ENCODE measurements at places on chromosomes 7 and 10. TPM values are rescaled to one million over a fixed set of nuclear protein-coding genes. Genes with fewer than 3 reads are reported as not detected.

The TLX1 gene
- total RNA-seq, result not detected

The PON3 gene
- not detected for total RNA-seq

- no peak overlapping the region for H3K27ac ChIP-seq
- H3K27me3 ChIP-seq, result peaks cover 3% of the 10 kb centered on the region
- no peak for DNase-seq
- H3K4me3 ChIP-seq, result no peak overlapping the region
- no peaks in the 10 kb centered on the region for H3K36me3 ChIP-seq
Measured at GRCh38 chr10:3693022-3693697, 91.8 kb downstream of the KLF6 start.

The NUTM2B gene
- total RNA-seq, result 0.91 TPM

The FAM25C gene
- not detected for total RNA-seq

The MSMB gene
- not detected for total RNA-seq

DNA sequence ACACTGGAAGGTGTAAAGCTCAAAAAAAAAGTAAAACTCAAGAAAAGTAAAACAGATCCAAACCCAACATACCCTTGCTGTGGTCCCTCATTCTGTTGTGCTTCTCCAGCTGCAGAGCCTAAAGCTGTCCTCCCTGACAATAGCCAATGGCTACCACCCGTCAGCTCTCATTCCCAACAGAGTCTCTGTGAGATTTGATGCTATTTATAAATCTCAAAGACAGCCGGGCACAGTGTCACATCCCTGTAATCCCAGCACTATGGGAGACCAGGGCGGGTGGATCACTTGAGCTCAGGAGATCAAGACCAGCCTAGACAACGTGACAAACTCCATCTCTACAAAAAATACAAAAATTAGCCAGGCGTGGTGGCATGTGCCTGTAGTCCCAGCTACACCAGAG lies 116.0 kb downstream of the KMT2E start:
- H3K4me3 ChIP-seq, result no peak overlapping the region
- no peaks in the 10 kb centered on the region for H3K27me3 ChIP-seq
- H3K36me3 ChIP-seq, result peaks cover 23% of the 10 kb centered on the region
- H3K27ac ChIP-seq, result peak overlapping the region; percentile 32
- no peak for DNase-seq

GRCh38 chr7:76997381-76998284 lies 34.5 kb downstream of the SPDYE17 start:
- H3K4me1 ChIP-seq, result peaks cover 2% of the 10 kb centered on the region
- peak; percentile 56 for DNase-seq
- H3K27ac ChIP-seq, result peak overlapping the region; percentile 79
- no peaks in the 10 kb centered on the region for H3K27me3 ChIP-seq

GRCh38 chr7:98777051-98777450 lies 92.8 kb downstream of the TMEM130 start:
- H3K4me3 ChIP-seq, result no peak overlapping the region
- no peaks in the 10 kb centered on the region for H3K36me3 ChIP-seq
- no peaks in the 10 kb centered on the region for H3K4me1 ChIP-seq
- H3K27me3 ChIP-seq, result no peaks in the 10 kb centered on the region

- peaks cover 22% of the 10 kb centered on the region for H3K4me1 ChIP-seq
- peaks cover 68% of the 10 kb centered on the region for H3K27me3 ChIP-seq
- peak overlapping the region; percentile 24 for H3K27ac ChIP-seq
- H3K36me3 ChIP-seq, result no peaks in the 10 kb centered on the region
Measured at GRCh38 chr10:103493916-103494877, 692 bp downstream of the NEURL1 start.

- no peak overlapping the region for H3K27ac ChIP-seq
- DNase-seq, result no peak
- no peaks in the 10 kb centered on the region for H3K36me3 ChIP-seq
- H3K27me3 ChIP-seq, result no peaks in the 10 kb centered on the region
Measured at GRCh38 chr10:29532256-29532878, 102.4 kb downstream of the SVIL start.

The ATRNL1 gene
- total RNA-seq, result 0.26 TPM

GRCh38 chr10:72322280-72323058 lies 32.2 kb downstream of the DNAJB12 start:
- DNase-seq, result peak; percentile 78
- H3K27me3 ChIP-seq, result no peaks in the 10 kb centered on the region
- peak overlapping the region; percentile 59 for H3K4me3 ChIP-seq
- peak overlapping the region; percentile 99 for H3K27ac ChIP-seq

DNA sequence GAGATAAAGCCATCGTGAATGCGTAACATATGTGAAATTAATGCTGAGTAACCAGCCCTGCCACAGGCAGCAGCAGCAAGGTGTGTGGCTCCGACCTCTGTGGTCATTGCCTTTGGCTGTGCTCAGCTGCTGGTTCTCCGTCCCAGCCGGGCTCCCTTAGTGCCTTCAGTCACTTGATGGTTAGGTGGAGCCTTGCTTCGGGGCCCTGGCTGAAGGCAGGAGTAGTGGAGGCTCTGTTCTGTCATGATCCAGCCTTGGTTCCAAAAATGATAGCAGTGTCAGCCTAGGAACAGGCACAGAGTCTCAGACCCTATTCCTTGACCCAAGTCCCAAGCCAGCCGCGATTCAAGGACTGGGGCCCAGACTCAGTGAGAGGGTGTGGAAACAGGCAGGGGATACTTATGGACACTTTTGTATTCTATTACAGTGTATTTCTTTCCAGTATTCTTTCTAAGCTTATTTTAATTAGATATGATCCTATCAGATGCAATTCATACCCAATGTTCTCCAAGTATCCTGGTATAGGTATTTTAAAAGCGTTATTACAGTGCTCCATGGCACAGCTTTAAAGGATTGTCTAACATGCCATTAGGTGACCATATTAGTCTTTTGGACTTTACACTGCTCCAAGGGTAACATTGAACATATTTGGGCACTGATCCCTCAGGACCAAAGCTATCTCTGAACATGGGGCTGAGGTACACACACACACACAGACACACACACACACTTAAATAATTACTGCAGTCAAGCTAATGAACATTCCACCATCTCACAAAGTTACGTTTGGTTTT lies 9.0 kb downstream of the SCART1 start:
- H3K4me1 ChIP-seq, result no peaks in the 10 kb centered on the region
- no peak overlapping the region for H3K27ac ChIP-seq
- H3K4me3 ChIP-seq, result no peak overlapping the region
- DNase-seq, result peak; percentile 41
- H3K36me3 ChIP-seq, result no peaks in the 10 kb centered on the region

The C10orf62 gene
- not detected for total RNA-seq

The TET1 gene
- 1.2 TPM for total RNA-seq

GRCh38 chr7:128420773-128421172 lies 11.0 kb upstream of the IMPDH1 start:
- H3K4me1 ChIP-seq, result peaks cover 8% of the 10 kb centered on the region
- no peak overlapping the region for H3K27ac ChIP-seq
- no peaks in the 10 kb centered on the region for H3K36me3 ChIP-seq
- peaks cover 4% of the 10 kb centered on the region for H3K27me3 ChIP-seq
- DNase-seq, result no peak

GRCh38 chr10:20871970-20872369 lies 25.1 kb downstream of the NEBL start:
- DNase-seq, result no peak
- no peaks in the 10 kb centered on the region for H3K36me3 ChIP-seq
- H3K27me3 ChIP-seq, result no peaks in the 10 kb centered on the region
- H3K27ac ChIP-seq, result no peak overlapping the region

The ZKSCAN1 gene
- total RNA-seq, result 54.8 TPM

GRCh38 chr10:42992156-42992956 lies 84.5 kb upstream of the RET start:
- H3K4me1 ChIP-seq, result no peaks in the 10 kb centered on the region
- no peak for DNase-seq
- H3K27ac ChIP-seq, result no peak overlapping the region
- peaks cover 5% of the 10 kb centered on the region for H3K27me3 ChIP-seq

The ASAH2 gene
- total RNA-seq, result 4.6 TPM

The SHLD2 gene
- total RNA-seq, result 38.9 TPM

DNA sequence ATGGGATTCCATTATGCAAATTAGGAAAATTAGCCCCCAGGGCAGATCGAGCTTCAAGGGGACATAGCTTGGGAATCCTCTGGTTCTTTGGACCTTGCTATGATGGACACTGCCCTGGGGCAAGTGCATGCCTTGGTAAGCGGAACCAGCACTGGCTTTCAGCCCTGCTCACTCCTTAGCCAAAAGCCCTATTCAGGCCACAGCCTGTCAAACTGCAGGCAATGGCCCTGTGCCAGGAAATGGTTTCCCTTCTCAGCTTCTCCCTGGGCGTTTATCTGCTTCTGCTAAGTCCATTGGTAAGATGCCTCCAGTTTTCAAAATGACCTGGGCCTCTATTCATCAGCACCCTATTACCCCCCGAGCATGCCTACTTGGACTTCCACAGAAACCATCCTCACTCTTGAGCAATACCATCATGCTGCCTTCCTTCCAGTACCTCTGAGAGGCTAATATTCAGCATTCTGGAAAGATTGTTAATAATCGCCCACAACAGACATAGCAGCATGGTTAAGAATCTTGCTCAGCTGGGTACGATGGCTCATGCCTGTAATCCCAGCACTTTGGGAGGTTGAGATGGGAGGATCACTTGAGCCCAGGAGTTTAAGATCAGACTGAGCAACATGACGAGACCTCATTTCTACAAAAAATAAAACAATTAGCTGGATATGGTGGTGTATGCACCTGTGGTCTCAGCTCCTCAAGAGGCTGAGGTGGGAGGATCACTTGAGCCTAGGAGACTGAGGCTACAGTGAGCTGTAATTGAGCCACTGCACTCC lies 918.6 kb upstream of the AUTS2 start:
- H3K27me3 ChIP-seq, result no peaks in the 10 kb centered on the region
- no peaks in the 10 kb centered on the region for H3K4me1 ChIP-seq
- H3K36me3 ChIP-seq, result no peaks in the 10 kb centered on the region
- H3K27ac ChIP-seq, result no peak overlapping the region
- no peak for DNase-seq
- no peak overlapping the region for H3K4me3 ChIP-seq

The H2BK1 gene
- total RNA-seq, result 0.83 TPM

DNA sequence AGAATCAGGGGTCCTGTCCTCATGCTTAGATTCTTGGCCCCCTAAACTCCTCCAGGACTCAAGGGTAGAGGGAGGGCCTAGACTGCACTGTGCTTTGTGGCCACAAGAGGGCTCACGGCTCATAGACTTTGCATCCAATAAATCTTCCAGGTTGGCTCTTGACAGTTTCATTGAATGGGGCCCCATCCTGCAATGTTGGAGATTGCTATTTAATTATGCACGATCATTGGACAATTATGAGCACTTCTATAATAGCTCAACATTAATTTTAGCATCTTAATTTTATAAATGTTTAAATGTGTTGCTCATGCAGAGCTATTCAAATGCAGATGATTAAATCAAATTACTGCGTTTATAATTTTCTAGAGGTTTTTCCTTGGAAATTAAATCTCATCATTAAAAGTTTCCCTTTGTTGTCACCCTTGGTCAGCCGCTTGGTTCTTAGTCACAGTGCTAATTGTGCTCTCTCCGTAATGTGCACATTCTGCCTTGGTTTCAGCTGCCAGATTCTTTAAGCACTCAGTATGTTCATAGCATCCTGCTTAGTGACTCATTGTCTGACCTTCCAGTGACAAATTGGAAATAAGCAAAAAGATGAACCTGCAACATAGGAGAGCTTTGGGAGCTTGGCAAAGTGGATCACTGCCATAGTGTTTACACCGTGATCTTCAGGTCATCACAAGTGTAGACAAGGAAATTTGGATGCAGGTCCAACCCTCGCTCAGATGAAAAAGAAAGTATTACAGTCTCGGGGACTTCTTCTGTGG lies 33.4 kb upstream of the PLPP4 start:
- H3K27ac ChIP-seq, result no peak overlapping the region
- H3K27me3 ChIP-seq, result no peaks in the 10 kb centered on the region
- no peaks in the 10 kb centered on the region for H3K4me1 ChIP-seq
- DNase-seq, result peak; percentile 69
- no peaks in the 10 kb centered on the region for H3K36me3 ChIP-seq

The CFAP69 gene
- total RNA-seq, result not detected
